ENCODE measurements at places on chromosomes 13 and 19.

DNA sequence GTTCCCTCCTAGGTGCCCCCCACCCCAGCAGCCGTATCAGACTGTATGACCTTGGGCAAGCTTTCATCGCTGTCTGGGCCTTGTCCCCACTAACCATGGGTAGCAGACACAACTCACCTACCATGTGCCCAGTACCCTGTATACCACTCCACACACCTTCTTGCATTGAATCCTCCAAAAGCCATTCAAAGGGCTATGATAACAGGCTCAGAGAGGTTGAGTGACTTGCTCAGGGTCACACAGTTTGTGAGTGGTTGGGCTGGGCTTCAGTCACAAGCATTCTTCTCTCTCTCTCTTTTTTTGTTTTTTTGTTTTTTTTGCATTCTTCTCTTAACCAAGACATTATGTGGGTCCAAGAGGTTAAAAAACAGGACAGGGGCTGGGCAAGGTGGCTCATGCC lies 2.6 kb downstream of the RASAL3 start:
- DNase-seq = no peak

GRCh38 chr13:81171065-81171647 lies 830.2 kb upstream of the SPRY2 start:
- no peak for DNase-seq

DNA sequence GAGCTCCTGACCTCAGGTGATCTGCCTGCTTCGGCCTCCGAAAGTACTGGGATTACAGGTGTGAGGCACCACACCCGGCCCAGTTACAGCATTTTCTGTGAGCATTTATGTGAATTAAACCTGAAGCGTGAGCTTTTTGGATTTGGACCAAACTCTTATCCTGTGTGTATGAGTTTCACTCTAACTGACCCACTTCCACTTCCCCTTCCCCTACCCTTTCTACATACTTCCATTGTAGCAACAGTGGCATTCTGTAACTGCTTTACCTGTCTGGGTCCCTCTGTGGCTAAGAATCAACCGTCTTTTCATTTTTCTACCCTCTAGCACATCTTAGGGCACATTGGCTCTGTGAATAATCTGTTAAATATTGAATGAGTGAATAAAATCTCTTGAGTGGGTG lies 16.2 kb downstream of the FRY start:
- DNase-seq = no peak

- DNase-seq = no peak
These were observed at the start of gene SULT2A1 for GRCh38 chr19:47886010-47886559. Gene SULT2A1, minus strand, starts transcription at chr19:47886315. Its CDS starts 58 bp downstream, at chr19:47886257.

GRCh38 chr19:1154731-1155351 lies 19.2 kb downstream of the SBNO2 start:
- no peak for DNase-seq

DNA sequence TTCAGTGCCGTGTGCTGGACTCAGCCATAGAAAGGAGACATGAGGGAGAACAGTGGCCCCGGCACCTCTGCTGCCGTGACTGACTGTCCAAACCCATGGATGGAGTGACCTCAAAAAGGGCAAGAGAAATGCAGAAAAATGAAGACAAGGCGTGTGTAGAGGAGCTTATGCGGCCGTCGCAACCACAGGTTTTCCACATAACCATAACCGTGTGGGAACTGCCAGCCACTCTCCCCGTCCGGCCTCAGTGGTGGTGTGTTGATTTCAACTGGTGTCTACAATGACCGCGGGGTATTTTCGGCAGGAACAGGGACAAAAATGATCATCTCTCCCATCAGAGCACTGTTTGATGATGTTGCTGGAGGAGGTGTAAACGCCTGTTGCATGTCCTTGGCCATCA lies 42.9 kb upstream of the F7 start:
- no peak for DNase-seq

DNA sequence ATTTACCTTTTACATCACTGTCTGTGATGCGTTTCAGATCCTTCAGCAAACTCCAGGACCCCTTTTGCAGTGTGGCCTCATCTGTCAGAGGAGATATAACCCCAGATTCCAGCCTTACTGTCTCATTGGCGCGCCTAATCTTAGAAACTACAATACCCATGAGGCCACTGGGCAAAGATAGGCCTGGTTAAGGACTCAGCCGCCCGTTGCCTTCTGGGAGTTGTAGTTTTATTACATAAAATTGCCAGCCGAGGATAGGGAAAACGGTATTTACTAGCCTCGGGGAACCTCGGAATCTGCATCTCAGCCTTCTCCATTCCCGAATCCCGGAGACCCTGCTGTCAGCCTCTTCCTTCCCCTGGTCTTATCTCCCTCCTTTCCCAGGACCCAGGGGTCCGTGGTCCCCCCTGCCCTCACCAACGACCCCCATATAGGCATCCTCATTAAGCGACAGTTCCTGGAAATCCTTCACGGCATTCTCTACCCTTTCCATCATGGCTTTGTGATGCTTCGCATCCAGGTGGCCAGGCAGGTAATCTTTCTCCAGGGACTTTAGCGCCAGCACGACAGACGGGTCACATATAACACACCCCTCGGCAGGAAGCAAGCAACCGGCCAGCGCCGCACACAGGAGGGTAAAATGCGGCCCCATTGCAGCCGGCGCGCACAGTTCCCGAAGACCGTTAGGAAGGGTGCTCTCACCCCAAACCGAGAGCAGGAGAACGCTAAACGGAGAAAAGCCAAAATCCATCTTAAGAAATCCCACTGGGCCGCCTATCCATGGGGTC lies 1.3 kb downstream of the IZUMO1 start:
- DNase-seq = no peak

GRCh38 chr19:21595185-21595584 lies 89.8 kb downstream of the ZNF429 start:
- DNase-seq = no peak

GRCh38 chr13:111939666-111940278 lies 127.2 kb upstream of the SOX1 start:
- DNase-seq = no peak

- DNase-seq = no peak
These were observed 317.8 kb upstream of the SPRY2 start for GRCh38 chr13:80658705-80659104.

DNA sequence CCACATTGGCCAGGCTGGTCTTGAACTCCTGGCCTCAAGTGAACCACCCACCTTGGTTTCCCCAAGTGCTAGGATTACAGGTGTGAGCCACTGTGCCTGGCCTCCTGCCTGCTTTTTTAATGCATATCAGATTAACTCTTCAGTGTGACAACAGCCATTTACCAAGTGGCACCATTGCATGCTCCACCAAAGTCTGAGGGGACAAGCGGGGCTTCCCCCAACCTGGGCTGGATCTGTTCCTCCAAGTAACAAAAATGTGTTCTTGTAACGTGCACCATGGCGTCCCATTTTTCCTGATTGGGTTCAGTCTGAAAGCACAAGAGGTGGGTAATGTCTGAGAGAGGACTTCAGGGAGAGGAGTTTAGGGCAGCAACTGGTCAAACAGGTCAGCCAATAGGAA lies 77.8 kb downstream of the TEX29 start:
- no peak for DNase-seq

DNA sequence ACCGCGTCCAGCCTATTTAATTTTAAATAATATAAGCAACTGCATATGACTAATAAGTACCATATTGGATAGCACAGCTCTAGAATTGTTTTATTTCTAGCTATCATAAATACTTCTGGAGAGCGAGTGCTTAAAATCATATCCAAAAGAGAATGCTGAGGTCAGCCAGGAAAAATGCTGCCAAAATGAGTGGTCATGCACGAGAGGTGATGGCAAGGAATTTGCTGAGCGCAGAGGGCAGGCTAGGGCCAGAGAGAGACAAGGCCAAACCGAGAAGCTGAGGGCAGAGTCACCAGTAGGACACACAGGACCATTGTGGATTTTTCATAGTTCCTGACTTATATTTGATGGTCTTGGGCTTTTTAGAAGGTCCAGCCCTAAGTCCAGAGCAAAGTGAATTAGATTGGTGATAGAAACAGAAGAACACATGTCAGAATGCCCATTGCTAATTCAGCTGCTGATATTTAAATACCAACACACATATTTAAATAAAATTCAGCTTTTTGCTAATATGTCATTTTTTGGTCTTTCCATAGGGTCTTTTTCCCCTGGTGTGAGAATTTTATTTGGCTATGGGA lies 33.6 kb upstream of the UBL3 start:
- DNase-seq = no peak

DNA sequence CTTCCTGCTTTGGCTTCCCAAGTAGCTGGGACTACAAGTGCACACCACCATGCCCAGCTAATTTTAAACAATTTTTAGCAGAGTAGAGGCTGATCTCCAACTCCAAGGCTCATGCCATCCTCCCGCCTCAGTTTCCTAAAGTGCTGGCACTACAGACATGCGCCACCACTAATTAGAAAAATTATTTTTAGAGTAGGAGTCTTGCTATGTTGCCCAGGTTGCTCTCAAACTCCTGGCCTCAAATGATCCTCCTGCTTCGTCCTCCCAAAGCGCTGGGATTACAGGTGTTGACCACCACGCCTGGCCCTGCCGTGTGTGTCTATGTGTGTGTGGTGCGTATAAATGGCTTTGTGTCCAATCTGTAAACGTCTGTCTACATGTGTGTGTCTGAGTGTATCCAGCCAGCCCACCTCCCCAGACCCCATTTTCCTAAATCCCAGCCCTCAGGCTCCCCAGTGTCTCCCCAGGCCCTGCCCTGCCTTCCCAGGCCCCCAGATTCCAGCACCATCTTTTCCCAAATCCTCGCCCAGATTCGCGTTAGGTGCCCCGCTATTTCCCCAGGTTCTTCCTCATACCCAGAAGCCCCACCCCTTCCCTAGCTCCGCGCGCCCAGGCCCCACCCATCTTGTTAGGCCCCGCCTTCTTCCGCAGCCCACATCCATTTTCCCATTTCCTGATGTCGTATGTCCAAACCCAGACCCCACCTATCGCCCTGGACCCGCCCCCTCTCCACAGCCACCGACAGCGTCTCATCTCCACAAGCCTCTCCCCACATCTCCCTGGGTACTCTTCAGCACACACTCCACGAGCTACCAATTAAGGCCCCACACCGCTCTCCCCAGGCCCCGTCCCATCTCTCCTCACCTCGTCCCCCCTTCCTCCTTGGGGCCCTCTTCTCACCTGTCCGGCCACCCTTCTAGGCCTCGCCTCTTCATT lies 24.9 kb downstream of the SLC8A2 start:
- no peak for DNase-seq

DNA sequence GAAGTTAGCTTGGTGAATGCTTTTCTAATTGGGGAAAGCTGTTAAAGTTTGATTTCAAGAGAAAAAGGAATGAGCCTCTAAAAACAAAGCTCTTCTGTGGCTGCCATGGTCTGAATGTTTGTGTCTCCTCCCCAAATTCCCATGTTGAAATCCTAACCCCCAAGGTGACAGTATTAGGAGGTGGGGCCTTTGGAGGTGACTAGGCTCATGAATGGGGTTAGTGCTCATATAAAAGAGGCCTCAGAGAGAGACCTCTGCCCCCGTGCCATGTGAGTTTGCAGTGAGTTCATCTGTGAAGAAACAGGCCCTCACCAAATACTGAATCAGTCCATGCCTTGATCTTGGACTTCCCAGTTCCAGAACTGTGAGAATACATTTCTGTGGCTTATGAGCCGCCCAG lies 56.5 kb downstream of the ARHGEF7 start:
- no peak for DNase-seq

DNA sequence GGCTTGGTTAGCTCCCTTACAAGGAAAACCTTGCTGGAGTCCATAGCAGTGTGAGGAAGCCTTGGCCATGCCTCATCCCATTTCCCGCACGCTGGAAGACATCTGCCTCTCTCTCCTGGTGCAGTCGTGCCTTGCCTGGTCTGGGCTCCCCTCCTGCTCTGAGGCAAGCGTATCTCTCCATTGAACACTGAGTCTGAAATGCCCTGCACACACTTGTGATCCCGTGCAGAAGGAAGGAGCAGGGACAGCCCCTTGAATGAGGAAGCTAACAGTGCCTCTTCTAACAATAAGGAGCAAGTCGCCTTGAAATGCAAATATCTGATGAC lies 407 bp upstream of the ZNF440 start:
- no peak for DNase-seq

DNA sequence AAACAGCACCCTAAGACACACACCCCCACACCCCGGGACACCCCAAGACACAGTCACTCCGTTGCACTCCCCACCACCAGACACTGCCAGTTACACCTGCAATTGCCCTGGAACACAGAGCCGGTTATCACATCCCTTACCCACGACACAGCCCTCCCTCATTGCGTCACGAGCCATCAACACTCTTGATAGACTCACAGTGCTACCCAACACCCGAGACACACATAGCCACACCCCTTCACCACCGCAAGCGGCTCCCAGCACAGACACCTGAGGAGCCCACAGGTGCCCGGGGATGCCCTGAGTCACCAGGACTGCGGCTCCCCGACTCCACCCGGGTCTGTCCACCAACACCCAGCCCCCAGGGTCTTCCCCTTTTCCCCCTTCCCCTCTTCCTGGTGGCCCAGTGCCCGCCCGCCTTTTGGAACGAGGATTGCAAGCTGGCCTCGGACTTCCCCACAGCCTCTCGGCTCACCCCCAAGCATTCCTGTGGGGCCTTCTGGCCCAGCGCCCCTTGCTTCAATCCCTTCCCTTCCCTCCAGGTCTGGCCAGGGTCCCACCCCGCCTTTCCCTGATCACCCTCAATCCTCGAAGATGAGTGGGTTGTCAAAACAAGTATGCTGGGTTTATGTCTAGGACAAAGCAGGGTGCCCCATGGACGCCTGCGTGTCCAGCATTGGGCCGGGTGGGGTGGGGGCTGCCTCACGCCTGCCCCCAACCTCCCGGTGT lies 1.7 kb upstream of the PTGER1 start:
- DNase-seq = no peak

- no peak for DNase-seq
These were observed 193.1 kb downstream of the VWA8 start for GRCh38 chr13:41767801-41768200.

DNA sequence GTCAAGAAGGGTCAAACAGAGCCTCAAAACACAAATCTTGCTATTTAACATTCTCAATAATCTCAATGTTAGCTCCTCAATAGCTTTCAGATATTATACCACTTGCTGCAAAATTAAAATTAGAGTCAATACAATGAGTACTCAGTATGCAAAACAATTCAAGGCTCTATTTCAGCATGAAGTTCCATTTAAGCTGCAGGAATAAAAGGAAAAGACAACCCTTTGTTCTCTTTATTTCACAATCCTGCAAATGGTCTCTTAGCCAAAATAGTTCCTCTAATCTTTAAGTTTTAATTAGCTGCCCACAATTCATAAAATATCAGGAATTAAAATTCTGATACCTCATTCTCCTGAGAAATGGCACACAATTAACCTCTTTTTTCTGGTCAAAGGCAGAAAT lies 40.5 kb upstream of the DCT start:
- no peak for DNase-seq

Data from C1 segment of cervical spinal cord (tissue), 14 donors.